ENCODE measurements at places on chromosomes 12 and 14. TPM values are rescaled to one million over a fixed set of nuclear protein-coding genes. Genes with fewer than 3 reads are reported as not detected.

GRCh38 chr12:120847814-120848213 lies 56.3 kb downstream of the SPPL3 start:
- H3K27ac ChIP-seq: no peak overlapping the region
- no peak overlapping the region for H3K4me3 ChIP-seq
- H3K27me3 ChIP-seq: no peaks in the 10 kb centered on the region

The ACTN1 gene
- 51.1 TPM for total RNA-seq

The TMEM253 gene
- total RNA-seq: 0.16 TPM

The SLC39A5 gene
- 265 TPM for total RNA-seq

The CLEC9A gene
- total RNA-seq: 0.22 TPM

Measured in pancreas (tissue), 10 donors.